ENCODE measurements at places on chromosomes 6 and 20.

- DNase-seq, result no peak
Observed at GRCh38 chr6:104702126-104702841, 157.4 kb downstream of the HACE1 start.

GRCh38 chr6:16305246-16305725, 66.9 kb downstream of the GMPR start:
- no peak for DNase-seq

GRCh38 chr6:168163096-168163731, 84.2 kb upstream of the FRMD1 start:
- DNase-seq, result no peak

- no peak for DNase-seq
Observed at GRCh38 chr6:112145080-112145573, 57.7 kb downstream of the FAM229B start.

- DNase-seq, result no peak
Observed at GRCh38 chr6:16471910-16472297, 233.5 kb downstream of the GMPR start.

GRCh38 chr6:24766680-24767462, 7.9 kb upstream of the GMNN start:
- DNase-seq, result no peak

DNA sequence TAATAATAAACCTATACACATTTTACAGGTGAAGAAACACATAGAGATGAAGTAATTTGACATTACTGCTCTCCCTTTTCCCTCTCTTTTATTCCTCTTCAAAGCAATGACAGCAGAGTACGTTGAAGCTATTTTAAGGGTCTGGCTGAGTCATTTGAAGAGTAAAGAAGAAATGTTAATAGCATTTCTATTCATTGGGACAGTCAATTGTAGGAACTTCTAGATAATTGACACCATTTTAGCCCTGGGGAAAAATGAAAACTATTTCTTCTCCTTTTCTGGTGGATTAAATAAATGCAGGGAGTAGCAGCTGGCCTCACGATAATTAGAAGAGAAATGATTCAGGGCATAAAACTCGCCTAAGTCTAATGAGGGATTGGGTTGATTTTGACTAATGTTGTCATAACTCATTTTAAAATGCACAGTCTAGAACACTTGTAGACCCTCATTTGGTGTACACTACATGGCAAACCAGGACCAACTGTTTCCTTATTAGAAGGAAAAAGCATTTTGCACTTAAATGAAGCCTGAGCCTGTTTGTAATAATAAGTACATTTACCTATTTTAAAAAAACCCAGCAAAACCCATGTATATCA, 48.1 kb downstream of the RIPOR2 start:
- no peak for DNase-seq

GRCh38 chr6:167794161-167795157, 32.3 kb upstream of the AFDN start:
- DNase-seq, result no peak

- DNase-seq, result no peak
Observed at GRCh38 chr6:80519811-80520594, 413.5 kb downstream of the BCKDHB start.

DNA sequence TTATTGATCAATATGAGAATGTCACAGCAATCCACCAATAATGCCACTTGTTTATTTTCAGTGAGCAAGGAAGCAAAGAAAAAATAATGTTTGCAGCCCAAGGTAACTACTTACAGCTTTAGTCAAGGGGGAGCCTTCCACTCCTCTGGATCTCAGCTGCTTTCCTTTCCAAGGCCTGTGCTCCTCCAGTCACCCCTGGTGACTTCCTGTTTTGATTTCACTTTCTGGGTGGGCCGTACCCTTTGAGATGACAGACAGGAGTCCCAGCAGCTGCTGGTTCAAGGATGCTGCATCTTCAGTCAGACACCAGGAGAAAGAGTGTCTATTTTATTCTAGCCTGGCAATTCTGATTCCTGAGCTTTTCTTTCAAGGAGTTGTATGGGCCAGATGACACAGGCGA, 5.6 kb upstream of the VNN2 start:
- no peak for DNase-seq

GRCh38 chr6:25652007-25652515, at the start of gene SCGN:
Gene SCGN, plus strand, starts transcription at chr6:25652215. Its CDS starts 189 bp downstream, at chr6:25652404.
- peak; percentile 17 for DNase-seq

GRCh38 chr6:47292944-47293343, 16.8 kb downstream of the TNFRSF21 start:
- no peak for DNase-seq

DNA sequence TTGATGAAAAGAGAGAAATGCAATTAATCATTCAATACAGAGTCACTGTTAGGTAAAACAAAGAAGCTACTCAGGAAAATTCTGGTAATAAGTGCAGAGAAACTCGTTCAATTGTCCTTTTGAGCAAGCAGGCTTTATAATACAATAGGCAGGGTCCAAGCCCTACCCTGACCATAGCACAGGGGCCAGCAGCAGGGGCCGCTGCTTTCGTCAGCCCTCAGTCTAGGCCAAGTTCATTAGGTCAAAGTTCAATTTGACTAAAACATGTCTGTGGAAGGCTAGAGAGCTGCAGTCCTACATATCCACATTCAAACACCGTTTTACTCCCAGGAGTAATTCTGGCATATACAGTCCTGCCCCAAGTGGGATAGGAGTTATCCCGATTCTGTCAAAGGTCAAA, 94.6 kb downstream of the BCAS1 start:
- DNase-seq, result no peak

GRCh38 chr6:167706313-167707109, 120.2 kb upstream of the AFDN start:
- DNase-seq, result no peak

DNA sequence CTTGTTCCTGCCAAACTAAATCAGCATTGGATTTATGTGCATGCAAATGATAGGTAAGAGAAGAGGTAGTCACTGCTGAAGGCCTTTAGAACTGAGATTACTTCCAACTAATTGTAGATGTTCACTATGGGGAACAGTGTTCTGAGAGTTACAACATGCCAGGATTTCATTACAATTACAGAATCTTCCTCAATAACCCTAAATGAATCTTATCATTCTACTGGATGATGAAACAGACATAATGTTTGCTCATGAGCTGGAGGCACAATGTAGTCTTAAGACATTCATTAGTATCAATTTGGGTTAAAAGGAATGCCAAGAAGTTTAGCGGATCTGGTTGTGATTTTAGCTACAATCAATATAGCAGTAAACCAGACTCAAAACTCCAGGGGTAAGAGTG, 248.9 kb upstream of the THEMIS start:
- DNase-seq, result no peak

- DNase-seq, result no peak
Observed at GRCh38 chr6:15246666-15247499, 1.0 kb downstream of the JARID2 start.

GRCh38 chr20:34562641-34563040, 4.1 kb downstream of the MAP1LC3A start:
- DNase-seq, result no peak

DNA sequence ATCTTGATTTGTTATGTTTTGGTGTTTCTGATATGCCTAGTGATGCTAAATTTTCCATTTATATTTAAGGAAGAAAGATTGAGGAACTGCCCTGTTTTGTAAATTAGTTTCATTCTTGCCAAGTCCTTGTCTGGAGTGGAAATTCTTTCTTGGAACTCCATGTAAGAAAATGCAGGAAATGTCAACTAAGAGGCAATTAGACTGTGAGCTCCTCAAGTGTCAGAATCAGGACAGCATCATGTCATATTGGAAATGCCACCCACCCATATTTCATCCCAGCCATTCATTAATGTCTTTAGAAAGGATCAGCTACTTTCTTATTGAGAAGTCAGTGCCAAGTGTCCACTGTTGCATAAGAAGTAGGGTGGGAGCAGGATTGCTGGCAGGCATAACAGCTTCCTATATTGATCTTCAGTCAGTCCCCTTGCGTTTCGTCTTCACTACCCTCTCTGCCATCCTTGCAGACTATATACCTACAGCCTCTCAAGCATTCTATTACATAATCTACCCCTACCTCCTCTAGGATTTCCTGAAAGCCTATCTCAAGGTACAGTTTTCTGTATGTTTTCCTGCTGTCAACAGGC, 42.4 kb downstream of the HAO1 start:
- no peak for DNase-seq

- no peak for DNase-seq
Observed at GRCh38 chr6:139597087-139597763, 222.8 kb upstream of the CITED2 start.

DNA sequence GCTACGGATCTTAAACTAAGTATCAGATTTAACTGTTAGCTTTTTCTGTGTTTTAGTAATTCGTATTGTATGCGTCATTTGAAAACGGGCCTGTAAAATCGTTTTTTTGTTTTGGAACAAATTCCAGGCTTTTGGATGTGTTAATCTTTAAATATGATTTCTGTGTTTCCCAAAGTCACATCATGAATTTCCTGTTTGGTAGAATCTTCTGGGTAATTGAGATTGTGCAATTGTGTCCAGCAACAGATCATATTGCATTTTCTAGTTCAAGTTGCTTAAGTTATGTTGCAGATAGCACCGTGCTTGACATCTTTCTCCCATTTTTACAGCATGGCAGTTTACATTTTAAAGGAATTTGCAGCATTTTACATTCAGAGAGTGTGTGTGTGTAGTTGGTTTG, 1.9 kb downstream of the MAPK14 start:
- peak; percentile 65 for DNase-seq

DNA sequence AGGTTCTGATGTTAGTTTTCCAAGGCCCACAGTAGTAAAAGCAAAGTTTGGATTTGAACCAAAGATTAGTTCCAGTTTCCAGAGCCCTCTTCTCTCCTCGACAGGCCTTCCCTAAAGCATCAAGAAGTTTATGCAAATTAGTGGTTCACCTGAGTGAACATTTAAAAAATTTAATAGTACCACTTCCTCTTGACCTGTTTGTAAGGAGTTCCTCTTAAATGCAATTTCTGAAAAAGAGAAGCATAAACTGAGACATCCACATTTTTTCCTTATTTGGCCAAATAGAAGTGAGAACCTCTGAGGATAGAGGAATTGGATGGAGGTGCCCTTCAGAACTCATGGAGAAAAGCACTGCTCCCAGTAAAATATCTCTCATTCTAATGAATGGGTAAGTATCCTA, 1.2 kb upstream of the DSE start:
- DNase-seq, result no peak

GRCh38 chr20:17320456-17320855, 93.6 kb downstream of the PCSK2 start:
- DNase-seq, result no peak

DNA sequence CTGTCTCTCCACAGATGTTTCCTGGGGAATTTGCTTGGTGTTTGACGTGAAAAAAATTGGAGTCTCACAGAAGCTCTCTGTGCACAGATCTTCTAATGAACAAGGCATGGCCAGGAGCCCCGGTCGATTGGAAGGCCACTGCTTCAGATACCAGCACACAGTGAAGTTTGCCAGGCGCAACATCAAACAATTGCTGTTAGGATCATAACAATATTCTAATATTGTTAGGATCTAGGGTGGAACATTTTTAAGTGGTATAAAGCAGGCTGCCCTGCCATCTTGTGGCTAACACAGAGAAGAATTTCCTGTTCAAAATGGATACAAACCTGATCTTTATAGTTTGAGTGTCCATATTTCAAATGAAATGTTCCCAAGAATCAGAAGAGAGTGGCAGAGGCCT, 64.1 kb downstream of the C6orf118 start:
- DNase-seq, result peak; percentile 10

Data from fibroblast of the conjunctiva (primary cell).